Stimulated activated effector memory CD8-positive, alpha-beta T cell treated with anti-CD3 and anti-CD28 coated beads, Interleukin-12 subunit alpha, Interleukin-12 subunit beta, amount 100 ng/mL, for 72 hours (primary cell): ENCODE measurements at places on chromosomes 1 and 21.

DNA sequence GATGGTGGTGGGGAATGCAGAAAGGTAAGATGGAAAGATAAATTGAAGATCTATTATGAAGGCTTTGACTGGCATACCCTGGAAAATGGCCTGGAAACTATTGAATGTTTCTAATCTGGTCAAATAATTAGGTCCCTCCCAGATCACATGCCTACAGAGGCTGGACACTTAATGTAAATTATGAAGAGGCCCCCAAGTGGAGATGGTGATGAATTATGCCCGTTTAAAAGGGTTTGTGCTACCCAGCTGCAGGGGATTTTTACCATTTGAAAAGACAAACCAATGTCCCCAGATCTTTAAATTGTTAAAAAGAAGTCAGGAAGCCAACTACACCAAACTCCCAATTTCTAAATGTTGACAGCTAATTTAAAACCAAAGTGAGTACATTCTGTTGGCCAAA lies 35.7 kb upstream of the FMN2 start:
- DNase-seq, result no peak

DNA sequence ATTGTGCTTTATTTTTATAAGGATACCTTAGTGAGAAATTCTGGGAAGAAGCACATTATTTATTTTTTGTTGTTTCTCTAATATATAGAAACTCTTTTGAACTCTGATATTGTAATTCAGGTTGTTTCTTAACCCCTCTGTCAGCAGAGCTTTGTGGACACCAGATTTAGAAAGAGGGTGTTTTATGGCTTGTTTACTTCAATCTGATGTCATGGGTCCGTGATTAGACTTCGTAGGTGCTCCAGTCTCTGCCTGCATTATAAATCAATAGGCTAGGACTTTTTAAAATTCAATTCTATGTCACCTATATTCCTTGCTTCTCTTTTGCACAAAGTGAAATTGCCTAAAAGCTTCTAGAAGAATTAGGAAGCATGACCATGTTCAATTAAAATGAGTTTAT lies 47.3 kb upstream of the CCDC190 start:
- no peak for DNase-seq

DNA sequence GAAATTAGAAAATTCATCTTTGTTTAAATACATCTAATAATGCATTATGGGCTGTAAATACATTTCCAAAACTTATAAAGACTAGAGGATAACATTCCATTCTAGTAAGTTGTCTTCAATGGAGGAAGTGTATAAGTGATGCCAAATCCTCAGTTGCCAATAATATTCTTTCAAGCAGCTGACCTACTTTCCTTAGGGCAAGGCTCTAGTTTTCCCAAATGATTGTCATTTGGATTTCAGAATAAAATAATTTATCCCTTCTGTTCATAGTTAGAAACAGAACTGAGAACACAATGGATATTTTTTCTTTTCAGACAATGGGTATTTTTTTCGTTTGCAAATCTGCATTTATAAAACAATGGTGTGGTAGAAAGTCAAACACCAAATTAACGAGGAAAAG lies 354.9 kb upstream of the ADAMTS5 start:
- no peak for DNase-seq

DNA sequence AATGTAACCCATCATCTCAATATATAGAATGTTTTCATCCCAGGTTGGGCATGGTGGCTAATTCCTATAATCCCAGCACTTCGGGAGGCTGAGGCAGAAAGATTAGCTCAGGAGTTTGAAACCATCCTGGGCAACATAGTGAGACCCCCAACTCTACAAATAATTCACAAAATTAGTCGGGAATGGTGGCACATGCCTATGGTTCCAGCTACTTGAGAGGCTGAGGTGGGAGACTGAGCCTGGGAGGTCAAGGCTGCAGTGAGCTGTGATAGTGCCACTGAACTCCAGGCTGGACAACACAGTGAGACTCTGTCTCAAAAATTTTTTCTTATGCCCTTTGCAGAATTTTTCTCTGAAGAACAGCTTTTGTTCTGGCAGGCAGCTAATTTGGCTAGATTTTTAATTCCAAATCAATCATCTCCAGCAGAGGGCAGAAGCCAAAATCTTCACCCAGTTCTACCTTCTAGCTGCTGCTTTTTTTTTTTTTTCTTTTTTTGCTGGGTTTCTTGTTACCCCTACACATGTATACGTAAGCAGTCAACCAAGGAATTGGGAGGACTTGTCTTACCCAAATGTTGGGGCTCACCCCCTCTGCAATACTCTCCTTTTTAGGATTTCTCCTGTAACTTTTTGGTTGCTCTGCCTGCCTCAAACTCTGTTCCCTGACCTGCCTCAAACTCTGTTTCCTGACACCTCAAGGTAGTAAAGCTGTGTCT lies 2.7 kb upstream of the RAD54L start:
- no peak for DNase-seq

GRCh38 chr1:5725406-5725805 lies 266.8 kb downstream of the NPHP4 start:
- DNase-seq, result no peak
